ENCODE measurements at places on chromosomes 6 and 20.

DNA sequence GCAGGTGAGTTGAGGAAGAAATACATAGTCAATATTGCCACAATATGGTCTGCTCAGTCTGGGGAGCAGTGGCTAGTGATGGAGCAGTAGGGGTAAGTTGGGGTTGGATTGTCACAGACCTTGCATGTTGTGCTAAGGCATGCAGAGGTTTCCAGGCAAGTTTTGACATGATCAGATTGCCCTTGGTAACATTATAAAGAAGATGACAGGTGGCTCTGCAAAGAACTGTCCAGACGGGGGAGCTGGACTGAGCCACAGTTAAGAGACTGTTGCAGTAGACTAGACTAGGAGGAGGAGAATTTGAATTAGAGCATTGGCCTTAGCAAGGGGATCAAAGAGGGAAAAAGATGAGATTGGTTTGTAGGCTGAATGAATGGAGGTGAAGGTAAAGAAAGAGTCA lies 23.4 kb downstream of the ATRN start:
- DNase-seq = no peak

- DNase-seq = no peak
Observed at GRCh38 chr6:140912686-140913085, 1220.0 kb upstream of the GJE1 start.

DNA sequence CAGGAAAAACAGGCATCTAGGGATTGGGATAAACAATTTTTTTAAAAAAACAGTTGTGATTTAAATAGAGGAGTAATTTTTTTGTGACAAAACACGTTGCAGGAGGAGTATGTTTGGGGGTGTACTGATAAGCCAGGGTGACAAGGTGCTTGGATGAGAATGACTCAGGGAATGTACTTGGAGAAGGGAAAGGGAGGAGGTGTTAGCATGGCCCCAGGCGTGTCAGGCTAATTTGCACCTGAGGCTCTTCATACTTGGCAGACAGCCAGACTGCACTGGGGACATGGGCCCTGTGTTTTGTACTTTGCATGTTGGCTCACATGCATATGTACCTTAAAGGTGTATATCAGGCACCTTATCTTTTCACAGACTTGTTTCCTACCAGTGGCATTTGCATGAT lies 22.8 kb downstream of the PANK2 start:
- DNase-seq = no peak

GRCh38 chr20:34365765-34366213 lies 2.7 kb downstream of the ITCH start:
- no peak for DNase-seq

DNA sequence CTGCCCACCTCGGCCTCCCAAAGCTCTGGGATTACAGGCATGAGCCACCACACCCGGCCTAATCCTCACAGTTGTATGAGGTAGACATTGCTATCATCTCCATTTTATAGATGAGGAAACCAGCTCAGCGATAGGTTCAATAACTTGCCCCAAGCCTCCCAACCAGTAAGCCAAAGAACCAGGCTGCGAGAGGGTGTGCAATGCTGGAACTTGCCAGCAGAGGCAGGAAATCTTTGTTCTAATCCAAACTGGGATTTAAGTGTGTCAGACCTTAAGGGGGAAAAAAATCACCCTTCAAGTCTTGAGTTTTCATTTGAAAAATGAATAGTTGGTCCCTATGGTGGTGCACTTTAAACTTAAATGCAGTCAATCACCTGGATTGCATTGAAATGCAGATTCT lies 20.1 kb upstream of the RNGTT start:
- DNase-seq = peak; percentile 48

DNA sequence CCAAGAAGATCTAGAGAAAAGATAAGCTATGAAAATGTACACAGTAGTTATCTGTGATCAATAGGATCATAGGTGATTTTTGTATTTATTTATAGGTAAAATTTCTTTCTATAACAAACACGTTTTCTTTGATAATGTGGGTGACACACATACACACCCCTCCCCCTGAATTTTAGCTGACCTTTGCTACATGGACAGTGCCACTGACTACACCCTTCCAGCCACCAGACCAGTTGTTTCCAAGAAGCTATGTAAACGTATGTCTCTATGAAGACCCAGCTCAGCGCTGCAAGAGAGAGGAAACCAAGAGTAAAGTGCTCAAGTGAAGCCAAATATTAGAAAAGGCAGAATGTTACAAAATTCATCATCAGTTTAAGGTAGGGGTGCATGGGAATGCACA lies 16.3 kb downstream of the MOCS1 start:
- DNase-seq = no peak

DNA sequence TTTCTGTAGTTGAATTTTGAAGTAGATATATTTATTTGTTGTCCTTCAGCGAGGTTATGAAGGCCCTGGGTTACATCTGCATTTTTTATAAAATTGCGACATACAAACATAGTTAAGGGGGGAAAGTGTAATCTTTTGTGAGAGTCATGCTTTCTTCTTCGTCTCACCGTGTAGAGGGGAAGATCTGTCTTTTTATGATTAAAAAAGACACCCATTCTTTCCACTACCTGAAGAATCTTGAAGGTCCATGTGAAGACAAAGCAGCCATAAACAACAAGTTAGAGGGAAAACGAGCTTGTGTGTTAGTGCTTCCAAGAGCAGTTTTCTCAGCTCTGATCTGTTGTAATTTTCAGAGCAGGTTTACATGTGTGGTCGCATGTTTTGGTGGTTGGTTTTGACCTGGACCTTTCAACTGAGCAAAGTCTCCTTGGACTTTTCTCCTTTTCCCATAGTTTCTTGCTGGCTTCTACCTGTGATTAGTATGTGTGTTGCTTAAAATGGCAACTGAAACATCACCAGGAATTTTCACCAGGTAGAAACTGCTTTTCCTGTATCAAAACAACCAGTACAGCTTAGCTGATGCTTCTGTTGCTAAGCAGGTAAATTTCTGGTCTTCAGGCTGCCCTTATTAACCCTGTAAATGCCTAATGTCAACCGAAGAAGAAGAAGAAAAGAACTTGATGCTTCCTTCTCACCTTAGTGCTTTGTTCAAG lies 37.3 kb downstream of the RREB1 start:
- no peak for DNase-seq

- peak; percentile 44 for DNase-seq
Observed at GRCh38 chr6:118968416-118968815, 33.5 kb upstream of the MCM9 start.

- DNase-seq = no peak
Observed at GRCh38 chr6:52124126-52125121, 37.0 kb upstream of the PKHD1 start.

GRCh38 chr20:42110301-42110700 lies 492.1 kb upstream of the CHD6 start:
- DNase-seq = no peak

DNA sequence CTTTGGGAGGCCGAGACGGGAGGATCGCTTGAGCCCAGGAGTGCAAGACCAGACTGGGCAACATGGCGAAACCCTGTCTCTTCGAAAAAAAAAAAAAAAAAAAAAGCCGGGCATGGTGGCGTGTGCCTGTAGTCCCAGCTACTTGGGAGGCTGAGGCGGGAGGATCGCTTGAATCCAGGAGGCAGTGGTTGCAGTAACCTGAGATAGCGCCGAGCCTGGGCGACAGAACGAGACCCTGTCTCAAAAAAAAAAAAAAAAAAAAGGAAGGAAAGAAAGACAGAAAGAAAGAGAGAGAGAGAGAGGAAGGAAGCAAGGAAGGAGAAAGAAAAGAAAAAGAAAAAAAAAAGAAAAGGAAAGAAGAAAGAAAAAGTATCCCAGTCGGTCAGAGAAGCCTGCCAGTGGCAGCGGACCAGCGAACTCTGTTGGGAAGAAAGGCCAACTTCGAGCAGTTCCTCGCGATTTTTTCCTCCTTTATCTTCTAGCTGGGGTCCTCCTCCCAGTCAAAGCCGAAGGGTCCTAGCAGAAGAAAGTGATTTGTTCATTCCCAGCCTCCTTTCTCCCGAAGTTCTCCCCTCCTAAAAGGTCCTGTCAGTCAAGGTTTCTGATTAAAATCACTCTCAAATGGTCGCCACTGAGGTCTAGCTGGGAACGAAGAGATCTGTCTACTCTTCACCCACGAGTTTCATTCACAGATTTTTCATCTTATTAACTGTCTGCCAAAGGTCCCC lies 2.4 kb upstream of the SYCP2L start:
- peak; percentile 48 for DNase-seq

- no peak for DNase-seq
Observed at GRCh38 chr6:142047934-142048592, 84.7 kb upstream of the GJE1 start.
